ENCODE measurements at places on chromosomes 3 and 15.
A peak's percentile ranks its signal among the peaks of the same experiment; 100 is the strongest.

DNA sequence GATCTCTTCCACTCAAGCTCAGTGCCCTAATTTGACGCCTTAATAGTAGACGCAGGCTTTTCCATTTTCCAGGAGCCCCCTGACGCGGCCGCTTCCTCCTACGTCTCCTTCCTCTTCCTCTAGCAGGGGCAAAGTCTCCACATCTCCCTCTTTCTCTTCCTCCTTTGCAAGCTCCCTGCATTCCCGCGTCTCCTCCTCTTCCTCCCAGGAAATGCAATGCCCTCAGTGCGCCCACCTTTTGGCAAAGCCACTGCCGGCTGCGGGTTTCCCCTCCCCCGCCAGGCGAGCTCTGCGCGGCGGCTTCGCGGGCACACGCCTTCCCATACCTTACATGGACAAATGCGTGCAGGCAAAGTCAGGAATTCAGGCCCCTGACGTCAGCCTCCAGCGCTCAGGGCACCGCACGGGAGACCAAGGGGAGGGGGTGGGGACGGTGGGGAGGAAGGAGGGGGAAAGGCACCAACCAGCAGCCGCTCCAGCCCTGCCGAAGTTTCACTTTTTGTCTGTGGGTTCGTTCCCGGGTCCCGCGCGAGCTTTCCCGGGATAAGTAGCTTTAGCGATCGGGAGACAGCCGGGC is 432 bp upstream of the LPP start:
- peak; percentile 28 for DNase-seq

DNA sequence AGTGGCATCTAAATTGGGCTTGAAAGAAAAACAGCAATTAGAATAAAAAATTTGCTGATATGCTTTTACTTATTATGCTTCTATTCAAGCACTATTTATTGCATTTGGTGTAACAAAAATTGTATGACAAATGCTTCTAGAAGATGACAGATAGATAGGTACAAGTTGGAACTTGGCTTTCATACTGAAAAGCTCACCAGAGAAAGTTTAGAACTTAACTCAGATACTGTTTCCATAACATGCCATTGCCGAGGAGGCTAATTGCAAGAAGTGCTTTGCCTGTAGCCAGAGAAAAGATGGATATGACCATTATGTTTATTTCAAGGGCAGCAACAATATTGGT is 123.8 kb downstream of the NFKBIZ start:
- no peak for DNase-seq

DNA sequence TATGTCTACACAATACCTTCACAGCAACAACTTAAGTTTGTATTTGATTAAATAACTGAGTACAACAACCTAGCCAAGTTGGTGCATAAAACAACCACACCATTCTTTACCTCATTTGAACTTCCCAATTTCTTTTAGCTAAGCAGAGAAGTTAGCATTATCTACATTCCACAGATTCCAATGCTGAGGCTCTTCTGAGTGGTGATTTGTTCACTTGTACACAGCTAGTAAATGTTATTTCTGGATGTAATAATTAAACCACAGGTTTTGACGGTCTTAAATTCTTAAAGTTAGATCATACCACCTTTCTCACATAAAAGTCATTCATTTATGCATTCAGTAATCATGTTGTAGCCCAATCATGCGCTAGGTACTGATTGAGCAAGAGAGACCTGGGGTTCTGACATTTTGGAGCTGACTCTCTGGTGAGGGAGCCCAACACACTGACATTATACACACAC is 102.5 kb downstream of the SST start:
- DNase-seq, result no peak

GRCh38 chr3:122589297-122589696 is 11.8 kb downstream of the PARP15 start:
- no peak for DNase-seq

GRCh38 chr3:55968331-55968730 is 481.2 kb upstream of the WNT5A start:
- no peak for DNase-seq

DNA sequence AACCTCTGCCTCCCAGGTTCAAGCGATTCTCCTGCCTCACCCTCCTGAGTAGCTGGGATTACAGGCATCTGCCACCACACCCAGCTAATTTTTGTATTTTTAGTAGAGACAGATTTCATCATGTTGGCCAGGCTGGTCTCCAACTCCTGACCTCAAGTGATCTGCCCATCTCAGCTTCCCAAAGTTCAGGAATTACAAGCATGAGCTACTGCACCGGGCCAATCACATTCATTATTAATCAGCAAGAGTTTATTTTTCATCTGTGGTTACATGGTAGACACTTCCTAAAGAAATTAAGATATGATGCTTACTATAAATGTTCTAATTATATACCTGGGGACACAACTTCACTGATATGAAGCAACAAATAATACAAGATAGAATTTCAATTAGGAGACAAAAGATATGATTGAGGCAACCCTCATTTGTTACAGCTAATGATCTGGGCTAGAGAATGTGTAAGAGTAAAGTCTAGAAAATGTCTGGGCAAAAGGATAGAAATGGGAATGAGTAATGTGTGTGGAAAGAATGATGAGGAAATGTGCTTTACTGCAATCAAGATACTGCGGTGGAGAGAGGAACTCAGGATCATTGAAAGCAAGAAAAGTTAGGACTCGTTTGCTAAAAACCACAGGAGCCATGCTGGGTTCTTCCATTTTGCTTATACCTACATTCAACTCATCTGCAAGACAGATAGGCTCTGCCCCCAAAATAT is 366.8 kb downstream of the ZIC1 start:
- DNase-seq, result no peak

- no peak for DNase-seq
Observed at GRCh38 chr3:64244011-64244942, 19.0 kb upstream of the PRICKLE2 start.

GRCh38 chr3:186882881-186883685 is 40.6 kb downstream of the ADIPOQ start:
- no peak for DNase-seq

DNA sequence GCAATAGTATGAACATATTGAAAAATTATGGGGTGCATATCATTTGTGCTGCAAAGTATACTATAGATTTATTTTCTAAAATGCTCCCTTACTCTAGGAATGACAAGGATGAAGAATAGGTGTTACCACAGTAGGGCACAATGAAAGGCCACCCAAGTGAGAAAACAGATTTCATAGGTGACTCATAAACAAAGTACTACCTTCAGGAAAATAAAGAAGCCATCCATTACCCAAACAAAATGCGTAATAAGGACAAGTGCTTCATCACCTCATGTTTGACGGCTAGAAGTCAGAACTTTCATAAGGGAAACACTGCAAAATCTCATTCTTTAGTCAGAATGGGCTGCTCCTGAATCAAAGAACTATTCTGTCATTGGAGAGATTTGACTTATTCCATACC is 116.6 kb downstream of the MFSD1 start:
- no peak for DNase-seq

DNA sequence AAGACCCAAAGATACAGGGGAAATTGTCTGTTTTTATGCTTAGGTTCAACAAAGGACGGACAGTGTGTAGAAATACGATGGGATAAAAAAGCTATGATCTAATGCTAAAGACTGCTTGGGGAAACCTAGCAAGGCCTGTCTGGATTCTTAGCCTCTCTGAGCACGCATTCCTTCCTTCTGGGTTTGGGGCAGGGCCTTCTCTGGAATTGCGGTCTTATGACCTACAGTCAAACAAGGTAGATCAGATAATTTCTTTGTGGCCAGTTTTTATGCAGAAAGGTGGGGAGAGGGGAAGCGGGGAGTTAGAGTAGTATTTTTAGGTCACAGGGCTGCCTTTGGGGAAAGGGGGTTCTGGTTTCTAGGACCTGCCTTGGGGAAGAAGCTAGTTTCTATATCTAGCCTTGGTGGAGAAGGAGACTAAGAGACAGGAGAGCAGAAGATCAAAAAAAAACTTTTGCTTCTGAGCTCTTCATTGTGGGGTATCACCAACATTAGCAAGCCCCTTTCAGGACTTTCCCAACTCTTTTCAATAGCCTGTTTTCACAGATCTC is 39.1 kb upstream of the LIPC start:
- no peak for DNase-seq

DNA sequence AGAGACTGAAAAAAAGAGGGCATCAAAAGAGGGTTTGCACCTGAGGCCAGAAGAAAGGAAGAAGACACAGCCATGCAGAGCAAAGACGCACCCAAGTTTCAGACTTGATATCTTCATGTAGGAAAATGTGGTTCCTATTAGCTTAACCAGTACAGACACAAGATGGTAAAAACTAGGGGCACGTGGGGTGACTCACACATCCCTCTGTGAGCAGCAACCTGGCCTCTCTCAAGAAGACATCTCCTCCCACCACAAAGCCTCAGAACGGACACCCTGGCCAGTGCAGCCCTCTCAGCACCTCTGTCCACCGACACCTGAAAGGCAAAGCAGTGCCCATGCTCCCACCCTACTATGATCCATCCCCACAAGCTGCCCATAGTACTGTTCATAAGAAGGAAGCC is 33.3 kb downstream of the GLB1 start:
- DNase-seq, result no peak

GRCh38 chr15:46343196-46343935 is 708.5 kb downstream of the SQOR start:
- no peak for DNase-seq

- no peak for DNase-seq
Observed at GRCh38 chr3:98918586-98918985, 17.1 kb upstream of the DCBLD2 start.

DNA sequence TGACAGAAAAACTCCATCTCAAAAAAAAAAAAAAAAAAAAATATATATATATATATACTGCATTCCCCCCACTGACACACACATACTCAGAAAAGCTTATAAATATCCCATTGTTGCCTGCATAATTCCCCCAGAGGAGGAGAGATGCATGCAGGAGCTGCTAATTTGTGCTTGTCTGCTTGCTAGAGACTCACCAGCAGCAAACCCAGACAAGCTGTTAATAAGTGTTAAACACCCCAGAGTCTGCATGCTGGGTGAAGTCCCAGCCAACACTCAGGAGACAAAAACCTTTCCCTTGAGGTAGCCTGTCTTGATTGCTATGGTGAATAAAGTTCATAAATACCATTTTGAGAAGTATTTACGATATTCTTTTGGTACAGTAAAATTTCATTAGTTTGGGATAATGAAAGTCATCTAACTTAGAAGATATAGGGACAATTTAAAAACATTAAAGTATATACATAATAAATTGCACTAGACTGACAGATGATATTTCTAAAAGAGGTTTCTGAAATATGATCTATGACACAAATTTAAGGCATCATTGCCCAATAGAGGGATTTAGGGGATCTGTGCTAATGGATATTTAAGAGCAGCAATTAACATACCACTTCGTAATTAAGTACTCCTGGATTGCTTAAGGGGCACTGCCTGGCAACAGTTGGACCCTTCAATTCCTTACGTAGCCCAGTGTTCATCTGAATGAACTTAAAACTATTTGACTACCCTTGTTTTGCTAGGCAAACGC is 400.0 kb upstream of the C2CD4B start:
- DNase-seq, result no peak

GRCh38 chr15:66135664-66136063 is 117.9 kb downstream of the MEGF11 start:
- no peak for DNase-seq

DNA sequence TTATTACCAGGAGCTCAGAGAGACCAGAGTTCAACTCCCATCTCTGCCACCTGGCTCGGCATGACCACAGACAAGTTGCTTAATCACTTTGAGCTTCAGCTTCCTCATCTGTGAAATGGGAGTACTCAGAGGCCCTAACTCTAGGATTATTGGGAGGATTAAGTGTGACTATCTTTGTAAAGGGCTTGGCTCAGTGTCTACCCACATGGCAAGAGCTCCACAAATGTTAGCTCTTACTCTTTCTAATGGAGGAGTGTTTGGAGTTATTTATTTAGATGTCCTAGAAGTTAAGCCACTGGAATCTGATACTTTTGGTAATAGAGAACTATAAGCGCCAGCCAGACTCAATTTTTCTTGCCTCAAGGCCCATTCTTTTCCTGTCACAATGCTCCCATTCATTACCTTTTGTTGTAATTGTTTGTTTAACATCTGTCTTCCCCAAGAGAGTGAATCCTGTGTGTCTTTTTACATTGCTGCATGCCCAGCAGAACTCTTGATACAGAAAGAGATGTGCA is 12.3 kb upstream of the LMCD1 start:
- DNase-seq, result peak; percentile 76

DNA sequence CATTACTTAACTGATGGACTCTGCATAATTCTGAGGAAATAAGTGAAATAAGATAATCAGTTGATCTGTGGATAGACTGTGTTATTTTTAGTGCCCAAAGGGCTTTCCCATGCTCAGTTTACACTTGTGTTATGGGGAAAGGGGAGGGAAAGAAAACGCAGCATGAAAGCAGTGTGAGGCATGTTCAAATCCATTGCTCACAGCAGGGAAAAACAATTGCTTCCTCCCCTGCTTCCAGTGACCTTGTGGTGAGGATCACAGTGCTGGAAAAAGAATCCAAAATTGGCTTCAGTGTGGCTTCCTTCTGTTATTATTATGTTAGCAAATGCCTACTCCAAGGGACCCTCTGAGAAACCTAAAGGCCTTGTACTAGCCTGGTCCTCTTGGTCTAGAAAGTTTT is 285.1 kb upstream of the CDIN1 start:
- DNase-seq, result no peak

- no peak for DNase-seq
Observed at GRCh38 chr15:56211960-56212550, 31.6 kb downstream of the RFX7 start.

- no peak for DNase-seq
Observed at GRCh38 chr3:181610973-181611265, 100.8 kb upstream of the SOX2 start.

GRCh38 chr3:96449346-96449745 is 365.0 kb upstream of the EPHA6 start:
- no peak for DNase-seq

DNA sequence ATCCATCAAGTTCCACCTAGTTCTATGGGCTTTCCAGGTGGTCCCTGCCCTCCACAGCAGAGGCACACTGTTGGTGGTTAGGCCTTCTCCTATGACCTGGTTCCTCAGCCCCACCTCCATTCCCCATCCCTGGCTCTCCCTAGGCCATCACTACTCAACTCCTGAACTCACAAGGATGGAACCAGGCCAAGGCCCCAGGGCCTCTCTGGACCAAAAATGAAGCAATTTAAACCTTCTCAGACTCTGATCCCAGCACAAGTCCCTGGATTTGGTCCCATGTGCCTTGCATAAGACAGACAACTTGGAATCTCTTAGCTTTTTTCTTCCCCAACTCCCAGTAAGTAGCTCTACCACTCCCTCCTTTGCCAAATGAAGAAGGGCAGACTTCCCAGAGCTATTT is 14.4 kb upstream of the ACAN start:
- DNase-seq, result no peak

GRCh38 chr3:12135029-12135657 is 23.6 kb downstream of the TIMP4 start:
- DNase-seq, result peak; percentile 9

DNA sequence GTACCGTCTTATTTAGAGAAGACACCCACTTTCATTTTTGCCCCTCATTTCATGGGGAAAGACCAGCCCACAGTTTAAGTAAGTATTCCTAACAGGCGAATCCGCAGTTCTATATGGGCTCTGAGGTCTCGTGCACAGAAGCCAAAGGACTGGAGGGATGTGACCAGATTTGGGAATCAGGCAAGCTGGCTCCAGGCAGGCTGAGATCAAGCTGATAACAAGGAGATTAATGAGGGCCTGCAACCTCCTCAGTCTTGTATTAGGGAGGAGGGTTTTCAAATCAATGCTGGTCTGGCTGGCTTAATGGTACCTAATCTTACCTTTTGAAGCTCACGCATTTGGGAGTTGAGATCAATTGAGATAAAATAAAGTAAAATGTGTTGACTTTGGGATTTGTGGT is 15.3 kb downstream of the ST8SIA2 start:
- DNase-seq, result no peak

- DNase-seq, result no peak
Observed at GRCh38 chr15:47711655-47712054, 5.7 kb upstream of the SEMA6D start.
